ENCODE measurements at places on chromosomes 6 and 20.

DNA sequence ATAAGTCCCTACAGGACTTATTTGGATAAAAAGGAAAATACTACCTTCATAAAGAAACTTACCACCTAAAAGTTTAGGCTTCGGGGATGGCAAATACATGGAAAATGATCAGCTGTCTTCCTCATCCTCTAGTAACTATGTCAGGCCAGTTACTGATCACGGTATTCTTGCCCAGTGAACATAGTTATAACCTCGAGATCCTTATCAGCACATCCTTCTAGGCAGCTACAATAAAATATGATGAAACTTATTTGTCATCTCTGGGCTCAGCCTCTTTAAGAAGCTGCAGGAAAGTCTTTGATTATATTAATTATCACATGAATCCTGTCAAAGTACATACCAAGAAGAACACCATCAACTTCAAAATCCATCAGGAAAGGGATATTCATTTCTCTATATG, 41.8 kb downstream of the SF3B5 start:
- no peak for DNase-seq

DNA sequence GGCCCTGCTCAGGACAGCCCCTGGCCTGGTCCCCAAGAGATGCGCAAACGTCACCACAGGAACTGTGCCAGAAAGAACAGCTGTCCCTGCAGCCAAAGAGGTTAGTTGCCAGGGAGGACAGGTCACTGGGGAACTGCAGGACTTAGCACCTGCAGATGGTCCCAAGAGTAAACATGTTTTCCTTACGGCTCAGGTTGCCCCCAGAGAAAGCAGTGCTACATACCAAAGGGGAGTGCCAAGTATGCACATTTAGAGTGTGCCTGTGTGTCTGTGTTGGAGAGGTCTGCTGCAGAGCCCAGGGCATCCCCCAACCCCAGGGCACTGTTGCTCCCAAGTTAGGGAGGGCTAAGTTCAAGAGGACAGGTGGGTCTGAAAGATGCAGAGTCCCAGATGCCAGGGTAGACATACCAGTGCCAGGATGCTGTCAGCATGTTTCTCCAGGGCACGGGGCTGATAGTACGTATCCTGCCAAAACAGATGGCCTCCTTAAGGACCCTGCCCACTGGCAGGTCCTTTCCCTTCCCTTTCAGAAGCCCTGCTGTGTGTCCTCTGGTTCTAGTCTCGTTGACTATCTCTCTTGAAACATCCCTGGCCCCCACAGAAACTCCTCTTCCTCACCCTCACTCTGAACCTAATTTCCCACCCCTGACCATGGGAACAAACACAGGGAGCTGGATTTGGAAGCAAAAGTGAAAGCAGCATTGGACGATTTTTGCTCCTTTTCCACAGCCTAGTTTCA, 1.3 kb downstream of the ABHD16A start:
- DNase-seq: no peak

- no peak for DNase-seq
Measured at GRCh38 chr6:43093436-43094289, 17.5 kb downstream of the PTK7 start.

- DNase-seq: no peak
Measured at GRCh38 chr20:17627101-17627955, 54.7 kb downstream of the RRBP1 start.

- no peak for DNase-seq
Measured at GRCh38 chr6:160054271-160054670, 67.3 kb upstream of the SLC22A1 start.

DNA sequence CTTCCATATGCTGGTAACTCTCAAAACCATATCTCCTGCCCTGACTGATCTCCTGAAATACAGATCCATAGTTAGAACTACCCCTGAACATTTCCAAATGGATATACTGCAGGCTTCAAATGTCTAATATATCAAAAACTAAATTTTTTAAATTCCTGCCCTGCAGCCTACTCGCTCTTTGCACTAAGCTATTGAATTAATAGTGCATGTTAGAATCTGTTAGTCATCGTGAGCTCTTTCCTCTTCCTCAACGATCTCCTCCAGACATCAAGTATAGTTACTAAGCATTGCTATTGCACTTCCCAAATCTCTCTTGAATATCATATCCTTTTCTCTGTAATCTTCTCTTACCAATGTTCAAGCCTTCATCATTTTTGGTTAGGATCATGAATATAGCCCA, 26.0 kb upstream of the RSPO3 start:
- DNase-seq: no peak

- DNase-seq: no peak
Measured at GRCh38 chr20:41057999-41058673, 29.5 kb downstream of the TOP1 start.

DNA sequence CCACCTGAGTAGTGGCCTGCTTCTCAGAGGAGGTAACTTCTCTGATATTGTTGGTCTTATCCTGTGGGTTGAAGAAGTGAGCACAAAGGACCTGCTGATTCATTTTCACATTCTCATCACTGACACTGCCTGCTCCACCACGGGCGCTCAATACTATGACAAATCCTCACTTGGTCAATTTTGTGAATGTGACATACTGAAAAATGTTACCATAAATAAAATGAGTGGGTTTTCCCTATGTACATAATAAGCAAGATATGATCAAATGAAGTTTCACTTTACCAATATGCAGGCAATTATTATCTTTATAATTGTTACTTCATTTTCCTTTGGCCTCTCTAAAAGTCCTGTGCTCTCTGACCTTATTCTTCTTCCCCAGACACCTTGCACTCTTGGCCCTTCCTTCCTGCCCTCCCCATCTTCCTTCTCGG, 71.5 kb upstream of the RIPOR2 start:
- DNase-seq: no peak

DNA sequence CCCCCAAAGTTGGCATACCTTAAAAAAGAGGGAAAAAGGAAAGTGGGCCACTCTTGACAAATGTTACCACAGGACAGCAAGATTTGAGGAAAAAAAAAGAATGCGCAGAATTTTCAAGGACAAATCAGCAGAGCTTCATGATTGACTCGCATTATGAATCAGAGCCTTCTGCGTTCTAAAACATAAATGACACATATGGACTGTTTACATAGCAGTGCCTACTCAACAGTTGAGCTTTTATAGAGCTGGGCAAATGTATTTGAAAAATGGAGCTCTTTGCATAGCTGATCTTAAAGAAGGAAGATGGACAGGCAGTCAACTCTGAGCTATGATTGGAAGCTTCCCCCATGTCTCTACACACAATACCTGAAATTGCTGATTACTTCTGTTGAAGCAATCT, 213.2 kb upstream of the NT5E start:
- DNase-seq: no peak

DNA sequence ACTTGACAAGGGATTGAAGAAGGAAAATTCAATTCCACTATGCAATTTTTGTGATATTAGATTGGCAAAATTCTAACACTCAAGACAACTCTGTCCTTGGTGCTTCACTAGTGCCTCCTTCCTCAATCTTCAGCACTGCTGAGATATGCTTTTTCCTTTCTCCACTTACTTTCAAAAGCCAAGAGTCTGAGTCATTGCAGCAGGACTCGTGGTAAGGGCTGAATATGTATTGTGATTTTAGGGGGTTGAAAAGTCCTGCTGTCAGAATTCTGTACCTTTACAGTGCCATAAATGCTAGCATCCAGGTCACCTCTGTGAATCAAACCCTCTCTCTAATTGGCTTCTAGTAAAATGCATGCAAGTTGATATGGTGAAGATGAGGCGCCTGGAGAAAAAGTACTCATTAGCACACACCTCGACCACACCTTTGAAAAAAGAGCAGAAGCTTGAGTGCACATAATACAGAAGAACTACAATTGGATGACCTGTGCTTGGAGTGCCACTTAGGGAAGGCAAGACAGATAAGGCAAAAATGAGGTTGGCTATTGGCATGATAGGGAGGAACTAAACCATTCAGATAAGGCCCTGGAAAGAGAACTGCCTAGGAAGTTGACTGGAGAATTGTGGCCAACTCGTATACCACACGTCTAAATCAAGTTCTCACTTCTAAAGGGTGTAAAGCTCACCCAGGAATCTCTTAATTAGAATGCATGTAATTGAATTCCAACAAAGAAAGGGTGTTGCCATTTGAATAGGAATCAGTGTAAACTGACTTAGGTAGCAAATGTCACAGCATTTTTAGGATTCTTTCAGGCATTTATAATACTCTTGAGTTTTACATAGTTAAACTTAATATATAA, 43.6 kb upstream of the FAM83B start:
- no peak for DNase-seq

DNA sequence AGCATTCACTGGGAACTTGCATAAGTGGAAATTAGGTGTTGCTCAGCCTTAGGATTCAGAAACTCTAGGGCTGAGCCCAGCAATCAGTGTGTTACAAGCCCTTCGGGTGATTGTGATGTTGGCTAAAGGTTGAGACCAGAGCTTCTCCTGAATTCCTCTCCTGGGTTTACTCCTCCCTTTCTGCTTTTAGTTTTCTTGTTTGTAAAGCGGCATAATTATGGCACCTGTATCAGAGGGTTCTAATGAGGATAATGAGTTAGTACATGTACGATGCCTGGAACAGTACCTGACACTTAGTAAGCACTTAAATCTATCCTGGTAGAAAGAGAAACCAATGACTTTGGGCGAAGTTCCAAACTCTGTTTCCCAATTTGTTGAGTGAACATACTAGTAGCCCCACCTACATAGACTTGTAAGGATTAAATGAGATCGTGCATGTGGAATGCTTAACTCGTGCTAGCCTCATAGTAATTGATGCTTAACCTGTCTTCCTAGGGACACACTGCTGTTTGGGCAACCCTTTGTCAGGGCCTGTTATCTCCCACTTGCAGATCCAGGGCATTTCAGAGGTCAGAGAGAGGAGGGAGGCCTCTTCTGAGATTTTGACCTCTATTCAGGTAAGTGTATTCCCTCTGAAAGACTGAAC, 932 bp upstream of the EZR start:
- DNase-seq: no peak

GRCh38 chr6:147715035-147715434, 206.5 kb downstream of the SAMD5 start:
- DNase-seq: no peak

DNA sequence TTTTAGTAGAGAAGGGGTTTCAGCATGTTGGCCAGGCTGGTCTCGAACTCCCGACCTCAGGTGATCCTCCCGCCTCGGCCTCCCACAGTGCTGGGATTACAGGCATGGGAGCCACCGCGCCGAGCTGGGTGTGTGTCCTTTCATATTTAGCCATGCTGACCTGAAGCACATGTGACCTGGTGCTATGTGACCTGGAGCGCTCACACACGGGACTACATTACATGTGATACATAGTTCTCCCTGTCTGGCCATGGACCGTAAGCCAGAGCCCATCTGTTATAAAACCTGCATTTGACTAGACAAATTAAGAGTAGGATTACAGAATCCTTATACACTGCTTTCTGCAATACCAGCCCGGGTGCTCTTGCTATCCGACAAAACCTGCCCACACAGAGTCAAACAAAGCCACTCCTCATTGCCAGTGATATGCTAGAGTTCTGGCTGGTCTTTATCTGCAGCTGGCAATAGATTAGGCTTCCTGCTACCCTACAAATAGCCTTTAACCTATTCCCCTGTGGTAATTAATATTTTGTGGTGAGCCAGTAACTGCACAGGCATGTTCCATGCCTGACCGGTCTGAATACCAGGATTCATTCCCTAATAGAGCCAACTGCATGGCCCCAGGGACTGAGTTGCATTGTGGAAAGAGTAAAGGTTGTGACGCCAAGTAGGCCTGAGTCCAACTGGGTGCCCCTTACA, 26.3 kb upstream of the FAM50B start:
- no peak for DNase-seq

GRCh38 chr6:33700391-33701050, 11.0 kb downstream of the UQCC2 start:
- peak; percentile 57 for DNase-seq

GRCh38 chr6:17972978-17973622, 14.3 kb downstream of the KIF13A start:
- no peak for DNase-seq

GRCh38 chr6:1575210-1576041, 34.3 kb upstream of the FOXC1 start:
- DNase-seq: no peak

GRCh38 chr6:108502832-108503231, 57.9 kb upstream of the FOXO3 start:
- no peak for DNase-seq

GRCh38 chr6:137094411-137095008, 49.7 kb upstream of the IL20RA start:
- no peak for DNase-seq

DNA sequence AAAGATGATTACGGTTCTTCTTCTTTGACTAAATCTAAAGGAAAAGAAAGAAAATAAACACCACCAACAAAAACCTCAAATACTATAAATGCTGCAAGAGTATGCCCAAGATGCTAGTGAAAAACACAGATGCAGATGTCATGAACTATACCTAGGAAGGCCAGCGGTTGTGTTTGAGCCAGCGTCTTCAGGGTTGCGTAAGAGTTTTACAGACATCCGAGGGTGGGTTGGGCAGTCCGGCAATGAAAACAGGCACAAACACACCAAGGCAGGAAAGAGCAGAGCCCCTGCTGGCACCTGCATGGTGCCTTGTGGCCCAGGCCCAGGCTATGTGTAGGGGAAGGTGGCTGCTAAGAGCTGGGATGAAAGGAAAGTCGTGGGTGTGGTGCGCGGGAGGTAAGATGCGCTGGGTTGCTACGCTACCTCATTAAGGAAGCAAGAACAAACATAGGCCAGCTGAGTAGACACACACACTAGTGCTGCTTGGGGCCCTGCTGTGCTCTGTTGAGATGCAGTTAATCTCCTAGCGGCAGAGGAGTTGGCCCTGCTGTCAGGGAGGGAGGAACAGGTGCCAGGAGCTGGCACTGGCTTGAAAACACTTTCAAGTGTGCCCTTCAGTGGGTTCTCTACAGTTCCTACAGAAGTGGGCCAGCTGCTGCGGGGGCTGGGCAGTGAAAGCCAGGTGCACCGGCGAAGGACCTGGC, 170.2 kb upstream of the PLN start:
- no peak for DNase-seq

- DNase-seq: no peak
Measured at GRCh38 chr20:52270001-52270606, 78.5 kb upstream of the ZFP64 start.

GRCh38 chr6:27837625-27838057, 74.6 kb downstream of the OR2B2 start:
- DNase-seq: no peak

- no peak for DNase-seq
Measured at GRCh38 chr6:128655978-128656498, 135.6 kb upstream of the PTPRK start.

DNA sequence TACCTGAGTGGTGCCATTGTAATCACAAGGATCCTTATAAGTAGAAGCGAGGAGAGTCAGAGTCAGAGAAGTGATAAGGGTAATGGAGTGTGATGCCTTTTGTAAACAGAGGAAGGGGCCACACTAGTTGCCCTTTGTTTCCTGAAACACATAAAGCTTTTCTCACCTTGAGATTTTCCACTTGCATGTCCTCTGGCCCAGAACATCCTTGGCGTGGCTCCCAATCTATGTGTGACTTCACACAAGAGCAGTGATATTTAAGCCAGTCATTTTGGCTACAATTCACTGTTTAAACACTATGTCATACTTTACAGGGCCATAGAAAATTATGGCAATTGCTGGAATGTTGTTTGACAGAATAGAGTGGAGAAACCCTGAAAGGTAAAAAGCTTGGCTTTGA, 121.2 kb upstream of the BTN3A2 start:
- no peak for DNase-seq
